A673 (cell line): ENCODE measurements at places on chromosomes 13 and 19.

GRCh38 chr19:46356149-46357055 lies 9.5 kb downstream of the PPP5C start:
- DNase-seq = no peak
- H3K27me3 ChIP-seq = no peaks in the 10 kb centered on the region
- H3K27ac ChIP-seq = no peak overlapping the region
- no peaks in the 10 kb centered on the region for H3K4me1 ChIP-seq
- H3K4me3 ChIP-seq = no peak overlapping the region
- H3K36me3 ChIP-seq = peaks cover 50% of the 10 kb centered on the region

- H3K27me3 ChIP-seq = no peaks in the 10 kb centered on the region
- H3K36me3 ChIP-seq = no peaks in the 10 kb centered on the region
Measured at GRCh38 chr13:31236211-31236786, 36.5 kb downstream of the B3GLCT start.

- H3K4me3 ChIP-seq = no peak overlapping the region
- peaks cover 55% of the 10 kb centered on the region for H3K27me3 ChIP-seq
- no peak overlapping the region for H3K27ac ChIP-seq
- H3K36me3 ChIP-seq = no peaks in the 10 kb centered on the region
- H3K4me1 ChIP-seq = peaks cover 4% of the 10 kb centered on the region
Measured at GRCh38 chr13:41459432-41460073, 2.2 kb downstream of the RGCC start.

- no peak for DNase-seq
- no peak overlapping the region for H3K4me3 ChIP-seq
- H3K36me3 ChIP-seq = peaks cover 98% of the 10 kb centered on the region
Measured at GRCh38 chr13:97986835-97987234, 33.4 kb downstream of the IPO5 start.

GRCh38 chr19:41960973-41961372 lies 1.9 kb upstream of the RABAC1 start:
- no peak overlapping the region for H3K27ac ChIP-seq
- no peak overlapping the region for H3K4me3 ChIP-seq
- no peaks in the 10 kb centered on the region for H3K27me3 ChIP-seq
- peaks cover 2% of the 10 kb centered on the region for H3K36me3 ChIP-seq

DNA sequence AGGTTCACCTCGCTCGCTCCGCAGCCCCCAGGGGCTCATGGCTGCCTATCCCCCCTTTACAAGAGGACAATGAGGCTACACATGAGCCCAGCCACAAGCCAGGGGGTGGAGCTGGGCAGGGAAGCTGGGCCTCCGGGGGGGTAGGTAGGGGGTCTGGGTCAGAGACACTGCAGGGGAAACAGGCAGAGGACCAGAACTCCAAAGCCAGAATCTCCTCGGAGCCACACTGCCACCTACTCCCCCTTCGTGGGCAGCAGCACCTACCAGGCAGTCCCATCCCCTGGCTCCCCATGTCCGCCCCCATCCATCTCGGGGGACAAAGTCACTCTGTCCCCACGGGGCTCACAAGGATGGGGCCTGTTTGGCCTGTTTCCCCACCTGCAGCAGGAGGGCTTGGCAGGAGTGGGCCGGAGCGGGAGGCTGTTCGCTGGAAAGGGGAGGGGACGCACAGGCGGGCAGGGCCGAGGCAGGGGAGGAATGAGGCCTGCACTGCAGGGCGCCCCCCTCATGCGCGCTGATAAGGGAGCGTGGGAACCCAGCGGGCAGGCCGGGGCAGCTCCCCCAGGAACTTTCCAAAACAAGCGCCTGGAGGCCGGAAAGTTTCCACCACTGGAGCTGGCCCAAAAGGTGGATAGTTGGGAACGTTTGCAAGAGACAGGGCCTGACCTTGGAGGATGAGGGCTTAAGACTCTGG lies 545 bp upstream of the ISYNA1 start:
- peak overlapping the region; percentile 84 for H3K27ac ChIP-seq
- peaks cover 41% of the 10 kb centered on the region for H3K4me1 ChIP-seq
- no peaks in the 10 kb centered on the region for H3K27me3 ChIP-seq
- peak overlapping the region; percentile 66 for H3K4me3 ChIP-seq

DNA sequence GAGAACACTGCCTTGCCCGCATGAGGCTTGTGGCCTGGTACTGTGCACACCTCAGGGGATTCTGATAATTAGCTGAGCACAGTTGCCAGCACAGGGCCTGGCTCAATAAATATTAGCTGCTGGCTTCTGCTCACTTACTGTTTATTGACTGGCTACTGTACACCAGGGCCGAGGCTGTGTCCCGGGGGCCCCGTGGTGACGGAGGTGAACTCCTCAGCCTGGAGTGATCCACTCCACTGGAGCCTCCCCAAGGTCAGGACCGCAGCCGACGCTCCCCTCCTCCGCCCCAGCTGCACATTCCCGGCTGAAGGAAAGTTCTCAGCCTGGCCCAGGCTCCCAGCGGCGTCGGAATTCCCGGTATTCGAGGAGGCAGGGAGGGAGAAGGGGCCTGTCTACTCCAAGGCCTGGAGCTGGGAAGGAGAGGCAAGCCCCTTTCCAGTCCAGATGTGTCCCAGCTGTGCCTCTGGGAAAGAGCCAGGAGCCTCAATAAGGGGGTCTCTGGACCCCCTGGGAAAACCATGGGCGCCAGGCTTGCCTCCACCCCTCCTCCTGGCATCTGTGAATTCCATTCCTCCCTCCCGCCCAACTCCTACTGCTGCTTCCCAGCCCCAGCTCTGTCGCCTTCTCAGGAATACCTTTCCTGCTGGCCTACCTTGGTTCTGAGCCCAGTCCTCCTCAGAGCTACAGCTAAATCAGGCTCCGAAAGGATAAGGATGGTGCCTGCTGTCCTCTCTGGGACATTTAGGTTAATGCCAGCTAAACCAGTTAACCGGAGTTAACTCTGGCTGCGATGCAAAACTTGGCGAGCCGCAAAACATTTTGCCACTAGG lies 7.3 kb downstream of the RPS16 start:
- peaks cover 6% of the 10 kb centered on the region for H3K4me1 ChIP-seq
- peaks cover 25% of the 10 kb centered on the region for H3K36me3 ChIP-seq
- H3K4me3 ChIP-seq = no peak overlapping the region
- no peaks in the 10 kb centered on the region for H3K27me3 ChIP-seq
- peak overlapping the region; percentile 61 for H3K27ac ChIP-seq

DNA sequence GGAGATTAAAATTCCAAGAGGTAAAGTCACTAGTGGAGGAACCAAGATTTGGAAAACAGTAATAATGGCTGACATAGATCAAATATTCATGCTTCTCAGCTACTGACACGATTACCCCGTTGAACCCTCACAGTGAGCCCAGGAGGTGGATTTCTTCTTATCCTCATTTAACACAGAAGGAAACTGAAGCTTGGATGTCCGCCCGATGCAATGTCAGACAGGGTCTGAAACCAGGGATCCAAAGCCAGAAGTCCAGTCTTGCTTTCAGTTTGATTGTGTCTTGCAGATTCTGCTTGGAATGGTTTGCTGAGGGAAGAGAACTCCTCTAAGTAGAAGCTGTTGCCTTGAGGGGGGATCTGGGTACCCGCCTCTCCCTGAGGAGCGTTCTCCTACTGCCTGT lies 404.7 kb downstream of the KCNRG start:
- H3K4me3 ChIP-seq = no peak overlapping the region
- H3K27me3 ChIP-seq = no peaks in the 10 kb centered on the region
- H3K27ac ChIP-seq = no peak overlapping the region
- no peaks in the 10 kb centered on the region for H3K4me1 ChIP-seq
- DNase-seq = no peak
- H3K36me3 ChIP-seq = no peaks in the 10 kb centered on the region

DNA sequence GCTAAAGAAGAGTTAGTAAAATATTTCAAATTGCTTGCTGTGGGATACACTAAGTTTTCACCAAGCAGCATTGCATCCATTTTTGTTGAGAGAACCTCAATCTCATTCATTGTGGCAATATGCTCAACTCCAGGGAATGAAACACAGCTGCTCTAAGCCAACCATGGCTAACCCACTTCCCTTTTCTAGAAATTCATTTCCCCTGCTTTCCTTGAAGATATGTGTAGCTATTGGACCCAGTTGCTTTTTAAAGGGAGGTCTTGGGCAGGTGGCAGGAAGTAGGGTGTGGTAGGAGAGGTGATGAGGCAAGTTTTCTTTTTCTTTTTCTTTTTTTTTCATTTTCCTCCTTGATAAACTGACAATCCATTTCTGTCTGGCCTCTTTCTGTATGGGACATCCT lies 452.2 kb downstream of the FGF14 start:
- H3K27ac ChIP-seq = no peak overlapping the region
- no peaks in the 10 kb centered on the region for H3K27me3 ChIP-seq
- DNase-seq = no peak
- no peaks in the 10 kb centered on the region for H3K4me1 ChIP-seq
- no peak overlapping the region for H3K4me3 ChIP-seq

- DNase-seq = no peak
- H3K27ac ChIP-seq = no peak overlapping the region
- H3K4me3 ChIP-seq = no peak overlapping the region
- peaks cover 7% of the 10 kb centered on the region for H3K27me3 ChIP-seq
Measured at GRCh38 chr13:76474356-76474755, 411.8 kb downstream of the KCTD12 start.
